ENCODE measurements at places on chromosomes 13 and 19.

DNA sequence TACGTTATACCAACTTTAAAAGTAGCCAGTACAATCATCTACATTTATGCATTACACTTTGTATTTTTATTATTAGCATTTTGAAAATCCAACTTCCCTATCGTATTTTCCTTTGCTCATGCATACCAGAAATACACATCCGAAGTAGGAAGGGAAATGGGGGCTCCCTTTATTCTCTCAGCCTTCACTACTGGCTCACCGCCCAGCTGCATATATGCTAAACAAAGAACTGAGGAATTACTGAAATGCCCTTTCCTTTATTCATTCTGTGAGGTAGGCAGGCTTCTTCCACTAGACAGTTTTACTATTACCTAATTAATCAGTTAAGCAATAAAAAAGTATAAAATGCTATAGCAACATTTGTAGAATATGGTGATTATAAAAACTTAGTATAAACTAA, 291.6 kb downstream of the KLF12 start:
- DNase-seq: no peak

- peak; percentile 82 for DNase-seq
Observed at GRCh38 chr13:96860882-96861281, 133.4 kb downstream of the OXGR1 start.

- peak; percentile 28 for DNase-seq
Observed at GRCh38 chr13:25783601-25784024, 268.2 kb downstream of the SHISA2 start.

- no peak for DNase-seq
Observed at GRCh38 chr19:6868351-6868750, 19.0 kb upstream of the ADGRE1 start.

- DNase-seq: no peak
Observed at GRCh38 chr13:52931539-52932431, 83.3 kb upstream of the PCDH8 start.

DNA sequence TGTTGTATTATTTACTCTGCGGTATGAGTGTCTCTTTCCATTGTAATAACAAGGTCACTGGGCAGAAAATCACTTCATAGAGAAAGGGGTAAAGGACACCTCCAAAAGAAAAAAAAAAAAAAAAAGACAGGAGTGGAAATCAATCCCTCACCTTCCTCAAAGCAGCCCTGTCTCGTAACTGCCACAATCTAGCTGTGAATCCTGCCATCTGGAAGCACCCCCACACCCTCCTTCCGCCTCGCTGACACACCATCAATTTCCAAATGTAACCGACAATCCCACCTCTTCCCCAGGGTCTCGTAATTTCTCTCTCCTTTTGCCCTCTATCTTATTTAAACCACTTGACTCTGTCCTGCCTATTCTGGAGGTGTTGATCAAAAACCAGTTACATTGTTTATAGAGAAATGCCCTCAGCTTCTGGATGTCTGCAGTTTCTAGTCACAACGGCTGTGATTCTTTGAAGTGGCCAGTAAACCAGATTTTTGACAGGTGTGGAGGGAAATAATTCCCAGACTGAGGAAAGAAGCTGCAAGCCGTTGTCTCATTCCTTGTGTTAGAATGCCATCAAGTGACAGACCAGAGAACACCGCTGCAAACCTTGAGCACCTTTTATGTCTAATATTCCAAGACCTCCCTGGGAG, 9.1 kb upstream of the POP4 start:
- DNase-seq: no peak

GRCh38 chr13:97499181-97499580, 65.2 kb downstream of the RAP2A start:
- no peak for DNase-seq

DNA sequence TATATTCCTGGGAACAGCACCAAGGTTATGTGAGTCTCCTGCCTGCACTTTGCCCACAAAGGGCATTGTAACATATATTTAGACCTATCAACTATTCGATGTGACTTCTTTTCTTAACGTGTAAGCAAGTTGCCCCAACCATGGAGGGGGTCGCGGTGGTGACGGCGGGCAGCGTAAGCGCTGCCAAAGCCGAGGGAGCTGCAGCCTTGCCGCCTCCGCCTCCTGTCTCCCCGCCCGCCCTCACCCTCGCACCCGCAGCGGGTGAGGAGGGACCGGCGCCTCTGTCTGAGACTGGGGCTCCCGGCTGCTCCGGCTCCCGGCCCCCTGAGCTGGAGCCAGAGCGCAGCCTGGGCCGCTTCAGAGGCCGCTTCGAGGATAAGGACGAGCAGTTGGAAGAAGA, 59.0 kb downstream of the ZNF676 start:
- no peak for DNase-seq

DNA sequence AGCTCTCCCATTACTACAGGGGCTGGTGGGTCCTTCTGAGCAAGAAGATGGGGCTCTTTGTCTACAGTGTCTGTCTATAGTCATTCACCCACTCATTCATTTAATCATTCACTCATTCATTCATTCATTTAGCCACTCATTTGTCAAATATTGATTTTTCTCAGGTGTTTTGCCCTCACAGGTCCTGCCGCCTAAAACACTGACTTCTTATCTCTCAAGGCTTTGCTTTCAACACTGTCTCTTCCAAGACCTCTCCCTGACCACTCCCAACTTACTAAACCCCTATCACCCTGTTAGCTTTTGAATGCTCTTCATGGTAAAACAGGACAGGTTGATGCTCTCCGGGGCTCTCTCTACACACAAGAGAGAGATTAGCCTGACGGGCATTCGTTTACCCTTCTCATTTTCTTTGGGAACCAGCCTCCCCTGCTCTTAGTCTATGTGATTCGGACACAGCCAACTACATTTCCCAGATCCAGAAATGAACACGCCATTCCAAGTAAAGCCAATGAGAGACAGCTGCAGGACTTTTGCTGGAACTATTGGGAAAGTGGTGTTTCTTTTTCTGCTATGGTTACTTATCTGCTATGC, 22.7 kb downstream of the FAM187B start:
- DNase-seq: no peak

- DNase-seq: no peak
Observed at GRCh38 chr19:38303517-38304351, at the start of gene C19orf33. C19orf33 (plus strand) TSS chr19:38304251; CDS start chr19:38304262, 11 bp downstream.

Measured in right hindlimb (tissue), 1 donor.